Activated CD4-positive, alpha-beta T cell treated with anti-CD3 and anti-CD28 coated beads, Interleukin-2, Interleukin-6, amounts not matched to agents 100 ng/mL and 50 ng/mL, durations not matched to agents 16 hours and 8 hours (primary cell): ENCODE measurements at places on chromosomes 4 and X.

- DNase-seq = no peak
Observed at GRCh38 chr4:133149932-133150471, 908 bp downstream of the PCDH10 start.

DNA sequence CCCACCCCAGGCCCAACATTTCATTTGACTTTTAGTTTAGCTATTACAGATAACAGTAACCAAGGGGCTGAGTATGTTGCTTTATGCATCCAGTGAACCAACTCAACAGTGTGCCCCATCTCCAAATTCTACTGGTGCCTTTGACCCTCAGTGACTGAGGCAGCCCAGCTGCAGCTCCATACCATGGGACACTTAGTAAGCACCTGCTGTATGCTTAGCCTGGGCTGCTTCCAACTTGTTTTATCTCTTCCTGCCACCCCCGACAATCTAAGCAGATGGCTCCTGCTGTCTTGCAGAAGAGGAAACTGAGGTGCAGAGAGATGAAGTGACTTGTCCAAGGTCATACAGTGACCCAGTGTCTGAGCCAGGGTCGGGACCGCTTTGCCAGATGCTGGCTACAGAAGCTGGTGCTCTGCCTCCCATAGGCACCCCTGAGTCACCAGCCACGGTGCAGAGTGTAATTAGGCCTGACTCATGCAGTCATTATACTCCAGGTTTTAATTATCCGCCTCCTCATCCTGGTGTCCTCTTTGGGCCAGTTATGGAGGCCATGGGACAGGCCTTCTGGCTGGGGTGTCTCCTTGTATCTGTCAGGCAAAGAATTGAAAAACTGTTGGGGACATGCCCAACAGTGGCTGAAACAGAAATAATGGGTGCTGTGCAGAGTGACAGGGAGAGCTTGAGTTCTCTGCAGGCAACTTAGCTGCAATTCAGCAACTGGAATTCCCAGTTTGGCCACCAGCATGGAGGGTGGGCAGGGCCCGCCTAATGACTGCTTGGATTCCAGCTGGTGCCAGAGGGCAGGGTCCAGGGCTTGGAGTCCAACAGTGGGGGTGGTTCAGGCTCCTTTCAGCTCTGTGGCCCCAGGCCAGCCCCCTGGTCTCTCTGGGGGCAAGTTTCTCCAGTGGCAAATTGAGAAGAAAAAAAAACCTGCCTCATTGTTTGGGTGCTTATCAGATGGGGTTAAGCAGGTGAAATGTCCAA, 8.2 kb upstream of the GPR78 start:
- no peak for DNase-seq

GRCh38 chr4:42747971-42748370, 91.1 kb upstream of the ATP8A1 start:
- no peak for DNase-seq

- peak; percentile 2 for DNase-seq
Observed at GRCh38 chr4:169098532-169098931, 88.5 kb upstream of the CBR4 start.

DNA sequence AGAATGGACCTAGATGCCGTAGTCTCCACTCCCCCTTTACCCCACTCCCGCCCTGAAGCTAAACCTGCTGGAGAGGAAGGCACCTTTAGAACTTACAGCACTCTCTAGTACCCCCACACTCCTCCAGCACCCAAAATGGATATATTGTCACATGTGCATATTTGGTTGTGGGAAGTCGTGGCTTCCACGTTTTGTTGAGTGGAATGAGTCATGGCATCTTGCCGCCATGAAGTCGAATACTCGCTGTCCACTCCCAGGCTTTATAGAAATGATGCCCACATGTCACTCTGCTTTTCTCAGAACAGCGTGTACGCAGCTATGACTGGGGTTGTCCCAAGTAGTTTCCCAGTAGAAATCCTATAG, 545 bp downstream of the ABCE1 start:
- DNase-seq = peak; percentile 67

DNA sequence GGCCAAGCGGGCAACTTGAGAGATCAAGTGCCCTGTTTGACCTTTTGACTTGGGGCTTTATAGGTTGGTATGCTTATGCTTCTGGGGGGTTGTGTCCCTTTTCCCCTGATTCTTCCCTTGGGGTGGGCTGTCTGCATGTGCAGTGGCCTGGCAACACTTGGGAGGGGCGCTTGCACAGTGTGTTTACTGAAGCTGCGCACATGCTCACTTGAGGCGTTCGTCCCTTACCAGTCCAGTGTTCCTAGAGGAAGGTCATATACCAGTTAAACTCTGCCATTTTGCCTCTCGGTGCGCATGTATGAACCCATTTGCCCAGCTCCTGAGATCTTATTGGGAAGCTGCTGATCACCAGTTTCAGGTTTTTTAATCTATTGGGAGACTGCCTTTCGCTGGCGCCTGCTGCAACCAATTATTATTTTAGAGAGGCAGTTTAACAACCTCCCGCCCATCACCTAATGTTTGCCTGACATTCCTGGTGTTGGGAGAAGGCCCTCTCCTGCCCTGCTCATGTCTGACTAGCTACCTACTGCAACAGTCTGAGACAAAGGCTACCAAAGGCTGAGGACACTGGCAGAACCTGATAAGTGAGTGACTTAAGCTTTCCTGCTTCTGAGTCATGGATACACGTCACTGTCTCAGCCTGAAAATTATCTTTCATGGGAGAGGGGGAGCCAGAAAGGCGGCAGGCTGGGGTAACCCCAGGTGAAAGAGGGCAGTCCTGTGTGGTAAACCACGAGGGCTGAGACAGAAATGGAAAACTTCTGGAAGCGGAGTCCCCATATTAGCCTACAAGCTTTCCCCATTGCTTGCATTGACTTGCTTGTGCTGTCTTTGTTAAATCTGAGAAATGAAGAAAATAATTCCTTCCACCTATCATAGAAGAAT, 97.6 kb downstream of the CPE start:
- DNase-seq = no peak

DNA sequence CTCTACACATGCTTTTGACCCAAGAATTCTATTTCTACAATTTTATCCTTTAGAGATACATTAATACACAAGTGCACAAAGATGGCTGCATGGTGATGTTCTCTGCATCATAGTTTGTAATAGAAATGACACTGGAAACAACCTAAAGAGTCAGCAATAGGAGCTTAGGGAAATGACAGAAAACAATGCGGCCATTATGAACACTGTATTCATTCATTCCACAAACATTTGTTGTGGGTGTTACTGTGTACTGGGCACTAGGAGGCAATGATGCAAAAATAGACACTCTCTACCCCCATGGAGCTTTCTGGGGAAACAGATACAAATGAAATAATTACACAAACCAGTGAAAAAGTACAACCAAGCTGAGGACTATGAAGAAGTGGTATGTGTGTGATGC, 32.0 kb downstream of the IDS start:
- no peak for DNase-seq

DNA sequence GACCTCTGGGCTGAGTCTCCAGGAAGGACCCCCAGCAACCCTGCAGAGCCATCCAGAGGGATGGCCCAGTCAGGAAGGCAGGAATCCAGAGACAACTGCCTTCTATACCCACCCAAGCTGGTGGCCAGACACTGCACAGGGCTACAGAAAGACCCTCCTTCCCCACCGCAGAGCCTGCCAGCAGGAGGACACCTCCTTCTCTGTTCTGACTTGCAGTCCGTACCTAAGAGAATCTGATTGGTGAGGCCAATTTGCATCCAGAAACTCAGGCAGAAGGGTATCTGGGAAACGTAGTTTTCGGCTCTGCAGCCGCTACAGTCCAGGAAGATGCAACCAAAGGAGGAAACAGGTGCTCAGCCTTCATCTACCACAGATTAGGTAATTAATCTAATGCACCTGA, 155.4 kb upstream of the FRG1 start:
- no peak for DNase-seq

DNA sequence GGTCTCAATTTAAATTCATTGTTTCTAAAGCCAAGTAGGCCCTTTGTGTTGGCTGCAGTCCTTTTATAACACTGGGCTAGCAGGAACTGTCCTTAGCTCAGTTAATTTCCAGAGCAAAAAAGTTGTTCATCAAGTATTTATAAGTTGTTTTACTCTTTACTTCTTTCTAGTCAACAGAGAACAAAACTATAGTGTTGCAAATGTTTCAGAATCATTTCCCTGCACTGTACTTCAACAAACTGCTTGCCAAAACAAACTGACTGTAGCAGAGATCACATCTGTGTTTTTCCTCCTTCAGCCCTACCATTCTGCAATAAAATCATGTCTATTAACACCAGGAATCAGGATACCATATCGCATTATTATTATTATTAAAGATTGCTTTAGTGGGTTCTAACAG, 168.5 kb upstream of the SH3RF1 start:
- DNase-seq = no peak

GRCh38 chr4:113276464-113277170, 227.2 kb downstream of the ANK2 start:
- no peak for DNase-seq

GRCh38 chr4:40933272-40934053, 183.7 kb downstream of the NSUN7 start:
- DNase-seq = no peak

GRCh38 chr4:25770847-25771246, 91.9 kb downstream of the SEL1L3 start:
- no peak for DNase-seq

GRCh38 chr4:64385220-64385619, 24.0 kb downstream of the TECRL start:
- DNase-seq = no peak

- no peak for DNase-seq
Observed at GRCh38 chr4:29541757-29542156, 1178.4 kb upstream of the PCDH7 start.
